ENCODE measurements at places on chromosomes 11 and 22.

DNA sequence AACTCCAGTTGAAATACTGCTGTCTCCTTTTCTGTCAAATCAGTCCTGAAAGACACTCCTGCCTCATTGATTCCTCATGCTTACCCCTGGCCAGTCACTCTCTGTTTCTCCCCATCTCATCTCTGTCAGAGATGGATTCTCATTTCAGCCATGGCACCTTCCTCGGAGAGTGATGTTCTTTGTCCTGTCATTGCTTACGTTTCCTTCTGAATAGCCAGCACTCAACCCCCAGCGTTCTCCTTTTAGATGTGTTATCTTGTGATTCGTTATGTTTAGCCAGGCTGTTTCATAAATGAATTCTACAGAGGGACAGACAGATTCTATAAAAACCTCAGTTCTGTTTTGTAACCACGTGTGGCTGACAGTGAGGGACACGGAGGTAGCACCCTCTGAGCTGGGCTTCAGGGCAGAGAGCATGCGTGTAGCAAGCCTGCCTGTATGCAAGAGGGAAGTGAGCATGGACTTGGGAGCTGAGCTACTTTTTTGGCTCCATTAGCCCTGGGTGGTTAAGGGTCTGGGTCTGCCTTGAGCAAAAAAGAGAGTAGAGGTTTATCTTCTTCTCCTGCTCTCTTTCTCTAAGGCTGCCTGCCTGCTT, 354.6 kb downstream of the DDX10 start:
- DNase-seq: no peak

DNA sequence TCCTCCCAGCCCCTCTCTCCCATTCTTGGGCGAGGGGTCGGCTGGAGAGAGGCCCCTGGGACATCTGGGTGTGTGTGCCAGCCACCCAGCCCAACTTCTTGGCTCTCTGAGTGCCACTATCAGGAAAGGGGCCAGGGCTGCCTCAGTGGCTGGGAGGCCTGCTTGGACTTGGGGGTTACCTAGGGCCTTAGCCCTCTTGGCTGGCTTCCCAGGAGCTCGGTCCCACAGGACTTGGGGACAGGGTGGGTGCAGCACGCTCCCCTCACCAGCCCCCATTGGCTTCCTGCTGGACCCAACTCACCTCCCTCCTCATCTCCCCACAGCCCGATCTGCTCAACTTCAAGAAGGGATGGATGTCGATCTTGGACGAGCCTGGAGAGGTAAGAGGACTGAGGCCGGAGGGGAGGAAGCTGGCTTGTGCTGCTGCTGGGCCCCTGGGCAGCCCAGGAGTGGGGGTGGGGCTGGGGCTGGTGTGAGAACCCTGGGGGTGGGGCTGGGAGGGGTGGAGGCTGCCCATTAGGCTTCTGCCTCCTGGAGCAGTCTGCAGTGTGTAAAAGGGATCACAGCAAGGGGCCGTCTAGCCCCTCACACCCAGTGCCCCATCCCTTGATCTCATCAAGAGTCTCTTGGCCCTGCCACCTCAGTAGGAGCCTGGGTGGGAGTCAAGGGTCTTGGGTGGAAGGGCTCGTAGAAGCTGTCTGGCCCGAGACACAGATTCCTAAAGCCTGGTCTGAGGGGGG, 54.8 kb downstream of the TRIOBP start:
- DNase-seq: no peak

GRCh38 chr11:78742430-78742829, 167.8 kb upstream of the NARS2 start:
- peak; percentile 74 for DNase-seq

DNA sequence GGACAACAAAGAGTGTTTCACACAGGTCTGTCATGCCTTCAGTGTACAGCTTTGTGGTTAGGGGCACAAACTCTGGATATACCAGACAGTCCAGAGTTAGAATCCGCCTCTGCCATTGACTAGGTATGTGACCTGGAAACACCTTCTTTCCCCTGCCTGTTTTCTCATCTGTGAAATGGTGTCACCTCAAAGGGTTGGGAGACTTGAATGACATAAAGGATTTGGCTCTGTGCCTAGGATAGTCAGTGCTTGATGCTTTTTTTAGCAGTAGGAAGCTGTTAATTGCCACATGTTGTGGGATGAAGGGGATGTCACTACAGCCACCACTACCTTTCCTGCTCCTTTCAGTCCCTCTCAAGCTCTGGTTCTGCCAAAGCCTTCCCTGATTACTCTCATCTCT, 17.4 kb upstream of the LRRC55 start:
- no peak for DNase-seq

DNA sequence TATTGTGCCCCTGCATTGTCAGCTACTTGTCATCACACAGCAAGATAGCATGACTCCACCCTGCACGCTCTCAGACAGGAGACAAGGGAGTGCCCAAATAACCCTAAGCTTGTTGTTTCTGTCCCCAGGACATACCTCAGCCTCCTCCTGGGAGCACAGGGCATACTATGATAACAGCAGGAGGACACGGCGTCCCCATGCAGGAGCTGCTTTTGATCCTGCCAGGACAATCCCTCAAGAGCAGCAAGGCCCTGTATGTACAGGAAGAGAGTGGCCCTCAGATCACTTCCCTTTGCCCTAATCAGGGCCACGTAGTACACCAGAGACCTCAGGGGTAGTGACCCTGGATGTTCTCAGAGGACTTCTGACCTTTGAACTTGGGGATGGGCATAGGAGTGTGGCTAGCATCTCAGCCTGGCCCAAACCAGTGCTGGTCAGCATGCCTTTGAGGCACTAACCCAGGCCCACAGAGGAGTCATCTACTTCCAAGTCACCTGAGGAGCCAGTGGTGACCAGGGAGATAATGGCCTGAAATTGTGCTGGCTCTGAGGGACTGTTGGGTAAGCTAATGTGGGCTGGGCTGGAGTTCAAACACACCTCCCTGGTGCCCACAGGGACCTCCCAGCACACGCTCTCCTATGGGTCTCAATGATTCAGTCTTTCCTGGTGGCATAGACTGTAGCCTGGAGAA, 9.2 kb downstream of the APOA4 start:
- DNase-seq: no peak

- no peak for DNase-seq
Observed at GRCh38 chr22:39177456-39177775, 24.9 kb upstream of the CBX7 start.

DNA sequence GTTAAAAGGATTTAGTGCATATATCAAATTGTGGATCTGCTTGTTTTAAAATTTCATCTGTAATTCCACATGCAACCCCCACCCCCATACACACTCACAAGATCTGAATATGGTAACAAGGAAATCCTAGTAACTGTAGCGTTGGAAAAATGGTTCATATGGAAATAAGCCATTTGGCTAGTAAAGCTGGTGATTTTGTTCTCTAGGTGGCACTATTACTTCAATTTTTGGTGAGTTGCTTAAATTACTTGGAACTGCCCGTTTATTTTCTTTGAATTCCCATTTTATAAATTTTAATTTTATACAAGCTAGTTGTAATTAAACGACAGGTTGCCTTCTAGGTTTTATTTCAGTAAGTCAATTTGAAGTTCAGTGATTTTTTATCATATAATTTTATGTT, 5.3 kb downstream of the BDNF start:
- DNase-seq: no peak

DNA sequence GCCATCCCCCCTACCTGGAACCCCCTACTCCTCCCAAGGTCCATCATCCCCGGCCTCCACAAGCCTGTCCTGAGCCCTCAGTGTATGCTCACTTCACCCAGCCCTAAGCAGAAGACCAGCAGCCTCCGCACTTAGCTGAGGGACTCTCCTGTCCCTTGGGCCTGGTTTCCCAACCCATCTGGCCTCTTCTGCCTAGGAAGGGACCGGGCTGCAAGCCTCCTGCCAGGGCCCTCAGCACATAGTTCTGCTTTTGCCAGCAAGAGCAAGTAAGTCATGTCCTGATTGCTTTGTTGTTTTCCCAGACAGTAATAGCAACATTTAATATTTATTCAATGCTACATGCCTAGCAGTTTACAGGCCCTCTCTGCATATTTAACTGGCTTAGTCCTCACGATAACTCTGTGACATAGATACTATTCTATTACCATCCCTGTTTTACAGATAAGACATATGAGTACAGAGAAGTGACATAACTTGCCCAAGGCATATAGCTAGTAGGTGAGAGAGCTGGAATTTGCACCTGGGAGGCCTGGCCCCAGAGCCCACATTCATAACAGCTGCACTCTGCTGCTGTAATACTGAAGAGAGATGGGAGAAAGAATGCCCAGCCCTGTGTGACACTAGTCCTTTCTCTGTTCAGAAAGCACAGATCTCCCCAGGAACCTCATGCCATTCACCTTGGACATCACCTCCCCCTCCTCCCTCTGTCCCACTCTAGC, 139.2 kb downstream of the PARVA start:
- no peak for DNase-seq

- no peak for DNase-seq
Observed at GRCh38 chr22:41905411-41906202, 9.3 kb downstream of the SHISA8 start.

DNA sequence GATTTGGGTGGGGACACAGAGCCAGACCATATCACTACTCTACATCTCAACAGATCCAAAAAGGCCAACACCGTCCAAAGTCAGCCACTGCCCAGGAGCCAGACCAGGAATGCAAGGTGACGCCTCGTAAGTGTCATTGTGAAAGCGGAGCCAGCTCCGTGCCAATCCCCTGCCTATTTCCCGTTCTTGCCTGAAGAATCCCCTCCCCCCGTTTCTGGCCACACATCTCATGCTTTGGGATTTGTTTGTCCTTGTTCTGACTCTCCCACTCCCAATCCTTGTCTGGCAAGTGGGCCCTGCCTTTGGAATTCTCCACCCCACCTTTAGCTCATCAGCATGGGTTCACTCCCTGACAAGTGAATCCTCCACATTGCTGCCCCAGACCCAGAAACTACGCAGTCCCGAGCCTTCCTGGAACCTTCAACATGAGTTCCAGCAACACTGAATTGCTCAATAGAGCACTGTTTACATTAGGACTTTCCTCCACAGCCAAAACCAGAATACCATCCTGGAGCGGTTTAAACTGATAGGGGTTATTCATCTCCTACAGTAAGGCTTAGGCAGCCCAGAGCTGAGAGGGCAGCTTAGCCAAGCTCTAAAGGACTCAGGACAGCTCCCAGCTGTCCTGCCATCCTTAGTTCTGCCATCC, 6.0 kb upstream of the SLC35C1 start:
- DNase-seq: no peak

GRCh38 chr11:44950625-44951476, at the start of gene TP53I11:
Gene TP53I11, minus strand, starts transcription at chr11:44950883. Its CDS starts 12,548 bp downstream, at chr11:44938335.
- DNase-seq: peak; percentile 38

- no peak for DNase-seq
Observed at GRCh38 chr22:23684561-23685031, 6.2 kb upstream of the RGL4 start.

DNA sequence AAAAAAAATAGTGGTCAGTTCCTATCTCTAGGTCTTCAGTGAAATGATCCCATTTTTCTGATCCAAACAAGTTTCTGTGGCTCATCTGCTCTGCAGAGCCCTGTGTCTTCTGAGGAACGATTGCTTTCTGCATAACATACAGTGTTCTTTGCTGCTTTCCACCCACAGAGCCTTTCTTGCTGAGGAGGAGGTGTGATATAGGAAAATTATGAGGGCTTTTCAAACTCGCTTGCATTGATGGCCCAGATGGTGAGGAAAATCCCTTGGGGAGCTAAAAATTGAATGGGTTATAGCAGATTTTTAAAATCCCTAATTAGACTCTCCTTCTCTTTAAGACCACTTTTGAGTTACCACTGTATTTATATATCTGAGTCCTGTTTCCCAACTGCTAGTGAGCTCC, 31.3 kb downstream of the JAM3 start:
- DNase-seq: no peak

- DNase-seq: no peak
Observed at GRCh38 chr11:16610738-16611388, 127.6 kb upstream of the C11orf58 start.

DNA sequence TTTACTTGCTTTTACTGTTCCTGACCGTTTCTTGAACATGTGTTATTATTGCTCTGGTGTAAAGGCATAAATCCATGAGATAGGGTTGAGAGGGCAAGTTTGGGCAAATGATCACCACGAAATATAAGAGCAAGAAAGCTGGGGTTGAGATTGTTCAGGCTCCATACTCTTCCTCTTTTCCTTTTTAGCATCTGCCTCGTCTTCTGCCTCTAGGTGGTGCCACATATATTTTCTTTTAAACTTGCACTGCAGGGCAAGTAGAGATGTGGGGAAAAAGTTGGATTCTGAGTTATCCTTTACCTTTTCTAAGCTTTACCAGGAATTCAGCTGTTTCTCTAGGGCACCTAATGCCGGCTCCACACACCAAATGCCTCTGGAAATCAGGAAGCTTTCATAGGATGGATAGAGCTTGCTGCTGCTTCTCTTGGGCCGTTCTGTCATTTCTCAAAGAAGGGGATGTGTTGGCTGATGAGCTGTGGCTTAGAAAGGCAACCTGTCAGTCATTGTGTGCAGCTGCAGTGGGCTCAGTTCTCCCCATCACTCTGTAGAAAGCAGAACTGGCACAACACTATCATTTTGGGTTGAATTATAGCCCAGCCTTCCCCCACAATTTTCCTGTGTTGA, 98.2 kb downstream of the LDLRAD3 start:
- no peak for DNase-seq

- DNase-seq: no peak
Observed at GRCh38 chr11:86988351-86988881, 33.2 kb upstream of the FZD4 start.

GRCh38 chr22:50293441-50294318, 13.8 kb downstream of the PLXNB2 start:
- no peak for DNase-seq

DNA sequence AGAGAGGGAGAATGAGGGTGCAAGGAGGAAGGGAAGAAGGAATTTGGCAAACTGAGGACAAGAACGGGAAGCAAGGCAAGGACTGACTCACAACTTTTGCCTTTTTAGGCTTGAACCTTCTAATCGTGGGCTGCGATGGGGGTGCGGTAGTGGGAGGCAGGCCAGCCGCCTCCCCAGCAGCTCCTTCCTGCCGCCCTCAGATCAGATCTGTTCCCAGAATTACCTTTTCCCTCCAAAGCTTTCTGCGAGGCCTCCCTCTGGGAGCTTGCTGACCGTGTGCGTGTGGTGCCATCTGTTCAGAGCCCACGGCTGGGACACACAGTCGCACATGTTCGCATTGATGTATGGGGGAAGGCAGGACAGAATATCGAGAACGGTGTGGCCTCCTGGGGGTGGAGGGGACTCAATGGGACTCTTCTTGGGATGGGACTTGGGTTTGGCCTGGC, 86.9 kb upstream of the PARVA start:
- DNase-seq: no peak

- no peak for DNase-seq
Observed at GRCh38 chr11:62127426-62127825, 3.6 kb downstream of the INCENP start.

- no peak for DNase-seq
Observed at GRCh38 chr11:63918507-63919191, 1.7 kb upstream of the RCOR2 start.

Data from NCI-H187 (cell line).